ENCODE measurements at places on chromosomes 1 and 21. TPM values are rescaled to one million over a fixed set of nuclear protein-coding genes. Genes with fewer than 3 reads are reported as not detected.

KCNE1 gene
- total RNA-seq, result 2.3 TPM

LIPI gene
- total RNA-seq, result not detected

ANGPTL1 gene
- total RNA-seq, result 26.3 TPM

RHBDL2 gene
- 19.3 TPM for total RNA-seq

TSSK3 gene
- total RNA-seq, result 4.2 TPM

A3GALT2 gene
- total RNA-seq, result not detected

TCHHL1 gene
- not detected for total RNA-seq

ZNF683 gene
- 1.2 TPM for total RNA-seq

KIF14 gene
- total RNA-seq, result 0.26 TPM

GJC2 gene
- 3.9 TPM for total RNA-seq

C4BPA gene
- 0.21 TPM for total RNA-seq

WNT3A gene
- 0.21 TPM for total RNA-seq

CHAF1B gene
- total RNA-seq, result 2.4 TPM

TBX15 gene
- total RNA-seq, result not detected

FLG2 gene
- total RNA-seq, result not detected

TMEM9 gene
- total RNA-seq, result 55.3 TPM

LPAR3 gene
- total RNA-seq, result 20.8 TPM

DIO1 gene
- total RNA-seq, result not detected

CAPZB gene
- 284 TPM for total RNA-seq

SELP gene
- total RNA-seq, result 24.0 TPM

RHEX gene
- 27.1 TPM for total RNA-seq

VHLL gene
- total RNA-seq, result not detected

KDF1 gene
- total RNA-seq, result 15.7 TPM

FNDC10 gene
- total RNA-seq, result 4.1 TPM

SLC22A15 gene
- total RNA-seq, result 10.3 TPM

PRPF38A gene
- 50.8 TPM for total RNA-seq

FALEC gene
- total RNA-seq, result not detected

PRKAA2 gene
- total RNA-seq, result 7.1 TPM

CYP4A11 gene
- not detected for total RNA-seq

LCE2B gene
- not detected for total RNA-seq

Measured in ureter (tissue), 1 donor.